ENCODE measurements at places on chromosomes 6 and 20.

- no peak for DNase-seq
Measured at GRCh38 chr6:101397199-101397598, 3.7 kb downstream of the GRIK2 start.

DNA sequence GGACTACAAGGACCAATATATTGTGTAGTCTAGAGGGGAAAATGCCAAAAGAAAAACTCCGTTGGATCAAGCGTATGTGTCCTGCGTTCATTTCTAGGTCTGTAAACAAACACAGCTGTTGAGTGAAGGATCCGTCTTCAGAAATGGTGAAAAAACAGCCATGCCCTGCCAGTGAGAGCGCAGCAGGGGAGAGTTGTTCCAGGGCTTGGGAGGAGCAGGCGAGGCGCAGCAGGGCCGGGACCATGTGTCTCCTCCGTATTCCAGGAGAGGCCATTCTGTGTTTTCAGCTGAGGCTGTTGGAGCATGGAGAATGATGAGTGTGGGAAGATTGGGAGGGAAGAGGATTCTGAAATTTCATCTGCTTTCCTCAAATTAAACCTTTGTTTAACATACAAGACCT is 38.0 kb downstream of the BMP6 start:
- no peak for DNase-seq

DNA sequence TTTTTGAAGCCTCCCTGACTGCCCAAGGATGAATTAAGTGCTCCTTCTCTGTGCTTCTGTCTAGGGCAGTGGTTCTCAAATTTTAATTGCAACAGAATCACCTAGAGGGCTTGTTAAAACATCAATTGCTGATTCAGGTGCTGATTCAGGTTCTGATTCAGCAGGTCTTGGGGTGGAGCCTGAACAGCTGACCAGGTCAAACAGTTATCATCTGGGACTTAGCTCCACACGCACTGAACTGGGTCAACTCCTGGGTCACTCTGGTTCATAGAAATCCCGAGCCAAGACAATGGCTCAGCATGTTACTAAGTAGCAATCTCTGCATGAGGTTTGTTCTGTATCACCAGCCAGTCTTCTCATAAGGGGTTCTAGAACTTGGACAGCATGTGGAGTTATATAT is 192.3 kb downstream of the GJA1 start:
- DNase-seq, result no peak

DNA sequence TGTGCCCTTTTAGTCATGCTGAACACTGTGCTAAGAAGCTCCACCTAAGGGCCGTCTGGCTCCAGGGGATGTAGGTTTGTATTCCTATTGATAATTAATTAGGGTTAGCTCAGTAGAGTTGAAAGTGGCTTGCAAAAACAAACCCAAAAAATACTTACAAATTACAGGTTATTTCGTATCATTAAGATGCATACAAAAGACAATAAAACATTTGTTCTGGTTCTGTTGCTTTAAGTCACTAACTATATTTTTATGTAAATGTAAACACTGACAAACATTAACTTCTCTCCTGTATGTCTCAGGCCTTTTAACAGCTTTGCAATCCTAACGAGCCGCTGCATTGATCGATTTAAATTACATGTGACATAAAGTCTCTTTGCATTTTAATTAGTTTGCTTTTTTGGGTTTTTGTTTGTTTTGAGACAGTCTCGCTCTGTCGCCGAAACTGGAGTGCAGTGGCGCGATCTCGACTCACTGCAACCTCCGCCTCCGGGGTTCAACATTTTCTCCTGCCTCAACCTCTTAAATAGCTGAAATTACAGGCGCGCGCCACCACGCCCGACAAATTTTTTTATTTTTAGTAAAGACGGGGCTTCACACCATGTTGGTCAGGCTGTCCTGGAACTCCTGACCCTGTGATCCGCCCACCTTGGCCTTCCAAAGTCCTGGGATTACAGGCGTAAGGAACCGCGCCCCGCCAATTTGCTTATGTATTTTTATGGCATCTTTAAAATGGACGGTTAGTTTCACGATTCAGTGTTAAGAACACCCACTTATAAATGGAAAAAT is 110.9 kb downstream of the HFE start:
- peak; percentile 74 for DNase-seq
